ENCODE measurements at places on chromosomes 11 and 22.

DNA sequence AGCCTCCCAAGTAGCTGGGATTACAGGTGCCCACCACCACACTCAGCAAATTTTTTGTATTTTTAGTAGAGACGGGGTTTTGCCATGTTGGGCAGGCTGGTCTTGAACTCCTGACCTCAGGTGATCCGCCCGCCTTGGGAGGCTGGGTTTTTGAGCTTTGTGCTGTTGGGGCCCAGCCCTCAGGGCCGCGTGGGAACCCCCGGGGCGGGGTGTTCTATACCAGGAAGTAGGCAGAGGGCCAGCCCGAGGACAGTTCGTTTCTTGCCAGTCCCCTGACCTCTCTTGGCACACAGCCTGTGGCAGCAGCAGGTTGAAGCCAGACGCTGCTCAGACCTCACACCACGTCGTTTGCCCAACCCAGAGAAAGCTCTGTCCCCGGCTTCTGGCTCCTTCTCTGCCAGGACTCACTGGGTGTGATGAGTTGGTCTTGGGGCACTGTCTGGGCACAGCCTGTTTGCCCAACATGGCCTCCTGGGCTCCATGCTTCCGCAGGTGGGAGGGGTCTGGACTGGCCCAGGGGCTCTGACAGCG lies 24.9 kb upstream of the CHKA start:
- peak; percentile 31 for DNase-seq

DNA sequence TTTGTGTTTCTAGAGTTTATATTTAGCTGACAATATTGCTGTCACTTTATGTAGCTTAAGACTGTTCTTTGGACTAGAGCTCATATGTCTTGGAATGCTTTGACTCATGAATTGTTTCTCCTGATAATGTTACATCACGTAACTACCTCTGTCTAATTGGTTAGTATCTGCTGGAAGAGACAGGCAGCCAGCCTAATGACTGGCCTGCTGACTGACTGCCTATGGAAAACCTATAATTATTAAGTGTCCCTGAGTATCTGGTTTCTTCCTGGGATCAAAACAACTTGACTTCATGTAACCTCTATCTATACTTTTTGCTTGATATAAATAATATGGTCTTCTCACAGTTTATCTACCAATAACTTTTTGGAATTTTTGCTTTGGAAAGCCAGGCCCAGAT lies 9.4 kb downstream of the SOX6 start:
- DNase-seq: no peak

DNA sequence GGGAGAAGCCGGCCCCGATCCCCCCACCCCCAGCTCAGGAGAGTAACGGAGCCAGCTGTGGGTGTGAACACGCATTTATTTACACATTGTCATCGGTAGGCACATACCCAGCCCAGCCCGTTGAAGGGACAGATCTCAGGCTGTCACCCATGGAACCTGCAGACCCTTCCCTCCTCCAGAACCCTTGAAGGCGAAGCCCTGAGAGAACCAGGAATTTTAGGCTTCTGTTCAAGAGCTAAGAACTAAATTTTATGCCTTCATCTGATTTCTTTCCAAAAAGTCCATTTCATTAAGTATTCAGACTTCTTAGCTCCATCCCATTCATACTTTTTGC lies 379 bp upstream of the BRMS1 start:
- DNase-seq: no peak

DNA sequence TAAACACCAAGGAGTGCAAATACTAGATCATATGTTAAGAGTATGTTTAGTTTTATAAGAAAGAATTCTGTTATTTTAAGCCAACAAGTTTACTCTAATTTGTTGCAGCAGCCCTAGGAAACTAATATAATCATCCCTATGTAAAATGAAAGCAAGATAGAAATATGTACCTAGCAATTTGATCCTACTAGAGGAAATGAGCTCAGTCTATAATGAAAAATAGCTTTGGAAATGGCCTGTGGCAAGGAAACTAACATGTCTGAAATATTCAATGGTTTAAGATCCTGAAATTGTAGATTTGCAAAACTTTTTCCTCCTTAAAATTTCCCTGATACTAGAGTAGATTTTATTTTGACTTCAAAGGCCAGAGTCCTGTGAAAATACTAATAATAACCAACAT lies 112.7 kb upstream of the SLC5A12 start:
- DNase-seq: no peak

DNA sequence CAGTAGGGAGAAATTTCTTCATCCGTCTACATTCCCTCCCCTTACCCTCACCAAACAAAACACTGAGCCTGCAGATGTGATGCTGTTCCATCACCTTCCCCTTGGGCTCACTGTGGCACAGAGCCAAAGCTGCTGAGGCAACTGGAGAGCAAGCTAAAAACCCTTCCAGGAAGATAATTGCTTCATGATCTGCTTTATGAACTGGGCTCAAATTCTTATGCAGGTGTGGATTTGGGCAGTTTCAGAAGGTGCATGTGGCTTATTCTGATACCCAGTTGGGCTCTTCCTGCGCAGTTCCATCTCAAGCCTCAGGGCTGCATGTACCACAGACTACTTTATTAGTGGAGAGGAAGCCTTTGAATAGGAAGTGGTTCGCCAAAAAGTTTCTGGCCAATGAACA lies 58.3 kb downstream of the AAMDC start:
- DNase-seq: no peak

GRCh38 chr22:36900225-36900624 lies 13.2 kb upstream of the CSF2RB start:
- no peak for DNase-seq

DNA sequence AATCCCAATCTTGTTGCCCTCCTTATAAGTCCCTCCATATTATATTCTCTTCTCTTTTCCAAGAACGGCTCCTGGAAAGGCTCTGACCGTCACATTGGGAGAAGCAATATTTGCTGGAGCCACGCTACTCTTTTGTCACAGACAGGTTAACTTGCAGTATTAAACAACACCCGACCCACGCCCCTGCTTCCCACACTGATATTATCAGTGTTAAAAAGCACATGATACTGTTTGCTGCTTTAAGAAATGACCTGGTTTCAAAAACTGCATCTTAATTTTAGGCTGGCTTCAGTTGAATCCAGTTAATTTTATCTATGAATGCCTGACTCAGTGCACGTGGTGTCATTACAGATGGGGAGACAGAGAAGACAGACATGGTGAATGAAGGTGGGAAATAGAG lies 3.1 kb downstream of the FLI1 start:
- DNase-seq: no peak

DNA sequence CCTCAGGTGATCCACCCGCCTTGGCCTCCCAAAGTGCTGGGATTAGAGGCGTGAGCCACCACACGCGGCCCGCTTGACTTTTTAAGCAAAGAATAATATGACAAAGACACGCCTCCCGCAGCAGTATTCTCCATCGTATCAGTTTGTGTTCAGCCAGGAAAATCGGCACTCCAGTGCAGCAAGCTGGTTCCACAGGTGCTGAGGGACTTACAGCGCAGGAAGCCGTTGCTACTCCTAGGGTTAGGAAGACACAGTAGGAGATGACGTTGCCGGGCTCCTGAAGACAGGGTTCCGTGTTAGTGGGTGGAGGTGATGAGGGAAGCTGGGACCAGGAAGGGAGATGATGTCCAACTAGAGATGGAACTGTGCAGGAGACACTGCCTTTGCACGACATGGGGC lies 65.8 kb upstream of the CECR2 start:
- DNase-seq: no peak

GRCh38 chr22:50134481-50134880 lies 36.0 kb upstream of the PANX2 start:
- DNase-seq: no peak

DNA sequence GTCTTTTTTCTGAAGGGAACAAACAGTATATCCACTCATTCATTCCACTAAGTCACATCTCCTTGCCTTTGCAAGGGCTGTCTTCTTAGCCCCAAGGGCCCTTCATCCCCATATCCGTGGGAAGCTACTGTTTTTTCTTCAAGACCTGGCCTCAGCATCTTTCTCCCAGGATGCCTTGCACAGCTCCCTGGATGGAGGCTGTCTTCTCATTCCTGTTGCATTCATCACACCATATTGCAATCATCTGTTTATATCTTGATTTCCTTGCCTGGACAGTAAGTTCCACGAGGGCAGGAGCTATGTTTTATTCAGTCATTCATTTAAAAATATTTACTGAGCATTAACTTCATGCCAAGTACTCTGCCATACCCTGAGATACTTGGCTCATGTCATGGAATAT lies 29.3 kb upstream of the NECTIN1 start:
- DNase-seq: no peak

DNA sequence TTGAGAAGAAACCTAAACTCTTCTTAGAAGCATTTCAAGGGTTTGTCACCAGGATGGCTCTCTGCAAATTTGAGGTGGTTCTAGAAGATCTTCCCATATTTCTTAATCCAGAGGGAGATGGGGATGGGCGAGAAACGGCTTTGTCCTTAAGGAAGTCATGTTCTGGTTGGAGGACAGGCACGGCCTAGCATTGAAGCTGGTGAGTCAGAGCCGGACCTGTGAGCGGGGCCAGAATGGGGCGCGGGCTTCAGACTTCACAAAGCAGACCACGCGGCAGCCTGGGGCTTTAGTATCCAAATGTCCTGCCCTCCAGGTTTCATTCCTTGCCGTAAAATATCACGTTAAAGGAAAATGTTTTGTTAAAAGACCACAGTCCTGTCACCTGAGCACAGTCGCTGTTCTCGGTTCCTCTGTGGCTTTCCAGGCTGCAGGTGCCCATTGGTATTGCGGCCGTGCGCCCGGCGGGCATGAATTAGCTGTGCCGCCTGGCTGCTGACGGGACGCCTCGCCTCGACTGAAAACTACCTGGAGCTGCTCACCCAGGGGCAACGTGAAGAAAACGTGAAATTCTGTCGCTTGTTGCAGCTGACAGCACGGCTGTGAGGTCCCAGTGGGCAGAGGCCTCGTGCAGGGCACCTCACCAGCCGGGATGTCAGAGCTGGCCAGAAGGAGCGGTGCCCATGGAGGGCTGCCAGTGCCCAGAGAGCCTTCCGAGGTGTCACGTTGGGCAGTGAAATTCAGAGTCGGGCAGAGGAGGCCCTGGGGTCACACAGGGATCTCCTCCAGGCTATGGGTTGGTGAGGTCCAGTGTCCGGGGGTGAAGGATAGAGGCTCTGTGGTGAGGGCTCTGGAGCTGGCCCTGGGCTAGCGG lies 59.0 kb downstream of the LRP5 start:
- no peak for DNase-seq

- DNase-seq: peak; percentile 68
Observed at GRCh38 chr22:36221799-36222751, 17.3 kb downstream of the APOL2 start.

DNA sequence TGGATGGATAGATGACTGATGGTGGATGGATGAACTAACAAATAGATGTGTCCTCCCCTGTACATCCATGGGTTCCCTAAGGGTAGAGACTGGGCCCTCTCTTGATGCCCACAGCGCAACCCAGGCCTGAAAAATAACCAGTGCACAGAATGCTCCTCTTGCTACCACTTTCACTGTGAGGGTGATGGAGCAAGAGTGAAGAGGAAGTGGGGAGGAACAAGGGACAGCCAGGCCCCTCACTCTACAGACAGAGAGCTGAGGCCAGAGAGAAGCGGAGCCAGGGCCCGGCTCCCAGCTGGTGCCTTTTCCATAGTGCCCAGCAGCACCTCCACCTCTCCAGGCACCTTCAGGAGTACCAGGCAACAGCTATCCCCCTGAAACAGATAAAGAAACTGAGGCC lies 67.7 kb downstream of the THAP12 start:
- no peak for DNase-seq

GRCh38 chr11:65558002-65558929 lies at the start of gene LTBP3:
LTBP3 (minus strand) TSS chr11:65558359; CDS start chr11:65557959, 400 bp downstream.
- peak; percentile 77 for DNase-seq

DNA sequence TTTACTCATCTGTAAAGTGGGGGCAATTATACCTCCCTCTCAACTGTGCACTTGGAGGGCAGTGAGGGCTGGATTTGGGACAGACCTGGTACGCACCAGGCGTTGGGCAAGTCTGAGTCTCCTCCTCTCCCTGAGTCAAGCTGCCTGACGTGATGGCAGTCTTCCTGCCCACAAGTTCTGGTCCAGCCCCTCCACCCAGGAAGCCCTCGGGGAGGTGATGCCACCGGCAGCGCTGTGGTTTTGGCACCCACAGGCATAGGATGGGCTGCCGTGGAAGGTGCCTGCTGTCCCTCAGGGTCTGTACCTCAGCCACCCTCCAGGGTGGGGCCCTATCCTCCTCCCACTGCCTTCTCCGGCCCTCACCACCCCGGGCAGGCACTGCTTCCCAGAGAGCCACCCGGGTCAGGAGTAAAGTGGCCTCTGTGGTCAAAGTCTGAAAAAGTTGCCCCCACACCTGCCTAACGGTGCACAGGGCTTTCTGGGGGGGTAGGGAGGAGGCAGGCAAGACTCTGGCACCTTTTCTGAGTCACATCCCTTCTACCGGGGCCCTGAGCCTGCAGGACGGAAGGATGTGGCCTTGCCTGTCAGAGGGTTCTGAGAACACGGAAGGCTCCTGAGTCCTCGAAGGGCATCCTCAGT lies 6.5 kb upstream of the APOBEC3H start:
- DNase-seq: no peak

GRCh38 chr11:96054870-96055705 lies 131.2 kb upstream of the MTMR2 start:
- peak; percentile 73 for DNase-seq

DNA sequence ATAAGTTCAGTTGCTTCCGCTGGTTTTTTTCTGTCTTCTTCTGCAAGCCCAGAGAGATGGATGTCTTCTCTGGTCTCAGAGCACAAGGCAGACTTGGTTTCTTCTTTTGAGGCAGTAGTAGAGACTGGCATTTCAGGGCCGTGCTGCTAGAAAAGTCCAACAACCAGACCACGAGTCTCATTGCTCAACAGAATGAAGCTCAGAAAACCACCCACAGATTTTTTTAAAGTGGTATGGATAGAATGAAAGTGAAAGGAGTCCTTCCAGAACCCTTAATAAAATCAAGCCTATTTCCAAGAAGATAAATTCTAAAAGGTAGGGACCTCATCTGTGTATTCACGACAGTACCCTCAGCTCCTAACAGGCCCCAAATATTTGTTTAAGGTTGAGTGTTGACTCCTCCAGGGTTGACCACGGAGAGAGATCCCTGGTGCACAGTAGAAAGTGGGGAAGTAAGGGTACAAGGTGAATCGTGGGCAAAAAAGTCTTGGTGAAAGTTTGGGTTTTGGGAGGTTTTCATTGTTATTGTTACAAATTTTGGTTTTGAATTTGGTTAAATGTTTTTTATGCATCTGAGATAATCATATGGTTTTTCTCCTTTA lies 43.6 kb upstream of the DDX6 start:
- no peak for DNase-seq

Data from G401 (cell line).